ENCODE measurements at places on chromosomes 7 and 10.

- no peak for DNase-seq
Observed at GRCh38 chr7:18895456-18895855, 222.0 kb downstream of the TWIST1 start.

- no peak for DNase-seq
Observed at GRCh38 chr7:226281-226895, 34.0 kb downstream of the FAM20C start.

GRCh38 chr10:92567952-92568600 lies 5.8 kb downstream of the IDE start:
- DNase-seq: peak; percentile 27

GRCh38 chr7:145313551-145313950 lies 477.7 kb upstream of the TPK1 start:
- DNase-seq: no peak

DNA sequence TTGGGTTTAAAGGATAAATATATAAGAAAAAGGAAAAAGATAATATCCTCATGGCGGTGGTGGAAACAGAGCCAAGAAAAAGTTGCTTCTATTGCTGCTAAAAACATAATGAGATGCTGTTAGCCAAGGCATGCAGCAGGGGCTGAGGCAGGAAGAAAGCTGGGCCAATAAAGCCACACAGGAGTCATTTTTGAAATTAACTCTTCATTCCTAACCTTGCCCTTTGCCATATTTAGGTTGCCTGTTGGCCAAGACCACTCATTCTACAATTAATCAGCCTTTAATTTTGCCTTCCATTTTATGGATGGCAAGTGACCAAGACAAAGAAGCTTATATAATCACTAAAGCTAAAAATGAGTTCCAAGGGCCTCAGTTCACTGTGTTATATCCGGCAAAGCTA lies 58.2 kb downstream of the ARMH3 start:
- no peak for DNase-seq

- no peak for DNase-seq
Observed at GRCh38 chr7:123185756-123186155, 14.0 kb downstream of the SLC13A1 start.

DNA sequence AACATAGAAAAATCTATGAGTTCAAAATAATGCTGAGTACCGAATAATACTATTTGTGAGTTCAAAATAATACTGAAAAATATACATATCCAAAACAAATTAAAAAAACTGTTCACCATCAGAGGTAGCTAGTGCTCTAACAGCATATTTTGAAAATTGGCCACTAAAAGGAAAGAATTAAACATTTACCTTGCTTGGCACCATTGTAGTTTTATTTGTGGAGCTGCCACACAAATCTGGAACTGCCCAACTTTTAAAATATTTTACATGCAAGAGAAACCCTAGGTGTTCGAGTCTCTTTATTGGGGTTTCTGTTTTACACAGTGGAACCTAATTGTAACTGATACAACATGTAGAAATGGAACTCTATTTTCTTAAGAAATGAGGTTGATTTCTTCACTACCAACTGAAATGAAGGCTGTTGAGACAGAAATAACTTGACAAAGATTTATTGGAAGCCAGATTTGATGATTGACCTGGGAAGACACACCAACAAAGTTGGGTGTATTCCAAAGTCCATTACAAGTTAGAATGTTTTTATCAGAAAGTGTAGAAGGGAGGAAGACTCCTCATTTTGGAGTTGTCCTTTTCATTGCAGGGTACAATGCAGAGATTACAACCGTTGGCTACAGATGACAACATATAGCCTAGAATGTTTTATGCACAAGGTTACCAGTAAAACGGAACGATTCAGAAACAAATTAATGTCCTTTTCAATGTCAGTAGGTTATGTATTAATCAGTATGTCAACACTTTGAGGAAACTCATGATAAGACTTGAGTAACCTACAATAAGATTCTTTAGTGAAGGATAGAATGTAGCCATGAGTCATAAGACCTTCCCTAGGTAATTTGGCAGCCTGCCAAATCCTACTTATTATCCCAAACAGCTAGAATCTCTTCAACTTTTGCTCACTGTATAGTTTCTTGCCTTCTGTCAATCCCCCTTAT lies 73.8 kb upstream of the PAPSS2 start:
- peak; percentile 8 for DNase-seq

GRCh38 chr7:27586825-27587224 lies 75.9 kb downstream of the HIBADH start:
- DNase-seq: peak; percentile 10

GRCh38 chr10:127405221-127405620 lies 143.9 kb upstream of the NPS start:
- no peak for DNase-seq

DNA sequence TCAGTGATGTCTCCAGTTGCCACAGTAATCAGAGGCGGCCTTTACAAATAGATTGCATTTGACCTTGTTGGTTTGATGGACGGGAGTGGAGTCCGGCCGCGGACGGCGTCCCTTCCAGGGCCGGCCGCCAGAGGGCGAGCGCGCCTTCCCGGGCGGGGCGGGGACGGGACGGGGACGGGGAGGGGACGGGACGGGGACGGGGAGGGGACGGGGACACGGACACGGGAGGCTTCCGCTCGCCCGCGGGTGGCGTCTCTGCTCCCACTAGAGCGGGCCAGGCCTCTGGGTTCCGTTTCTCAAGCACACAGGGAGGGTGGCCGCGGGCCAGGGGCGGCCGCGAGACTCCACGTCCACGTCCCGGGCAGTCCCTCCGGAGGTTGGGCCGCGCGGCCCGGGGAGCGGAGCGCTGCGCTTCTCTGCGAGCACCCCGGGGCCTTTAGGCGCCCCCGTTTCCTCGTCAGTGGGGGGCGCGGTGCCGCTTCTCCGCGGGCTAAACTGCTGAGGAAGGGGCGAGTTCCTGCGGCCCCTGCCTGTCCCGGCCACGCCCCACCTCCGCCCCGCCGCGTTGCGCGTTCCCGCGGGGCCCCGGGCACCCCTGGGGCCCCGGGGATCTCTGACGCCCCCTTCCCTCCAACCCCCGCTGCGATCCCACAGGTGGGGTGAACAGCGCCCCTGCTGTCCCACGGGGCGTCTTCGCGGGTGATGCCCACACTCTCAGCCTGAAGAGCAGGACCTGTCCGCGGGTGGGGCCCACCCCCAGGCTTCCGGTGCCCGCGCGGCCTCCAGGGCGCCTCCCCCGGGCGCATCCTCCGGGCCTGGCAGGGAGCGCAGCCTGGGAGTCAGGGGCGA lies 84.2 kb upstream of the MKI67 start:
- DNase-seq: peak; percentile 33

DNA sequence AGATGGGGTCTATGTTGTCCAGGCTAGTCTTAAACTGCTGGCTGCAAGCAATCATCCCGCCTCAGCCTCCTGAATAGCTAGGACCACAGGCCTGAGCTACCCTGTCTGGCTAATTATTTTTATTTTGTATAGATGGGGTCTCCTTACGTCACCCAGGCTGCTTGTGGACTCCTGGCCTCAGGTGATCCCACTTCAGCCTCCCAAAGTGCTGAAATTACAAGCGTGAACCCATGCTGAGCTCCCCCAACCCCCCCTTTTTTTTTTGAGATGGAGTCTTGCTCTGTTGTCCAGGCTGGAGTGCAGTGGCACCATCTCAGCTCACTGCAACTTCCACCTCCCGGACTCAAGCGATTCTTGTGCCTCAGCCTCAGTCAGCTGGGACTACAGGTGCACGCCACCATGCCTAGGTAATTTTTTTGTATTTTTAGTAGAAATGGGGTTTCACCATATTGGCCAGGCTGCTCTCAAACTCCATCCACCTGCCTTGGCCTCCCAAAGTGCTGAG lies 25.4 kb downstream of the FAM25A start:
- DNase-seq: no peak

DNA sequence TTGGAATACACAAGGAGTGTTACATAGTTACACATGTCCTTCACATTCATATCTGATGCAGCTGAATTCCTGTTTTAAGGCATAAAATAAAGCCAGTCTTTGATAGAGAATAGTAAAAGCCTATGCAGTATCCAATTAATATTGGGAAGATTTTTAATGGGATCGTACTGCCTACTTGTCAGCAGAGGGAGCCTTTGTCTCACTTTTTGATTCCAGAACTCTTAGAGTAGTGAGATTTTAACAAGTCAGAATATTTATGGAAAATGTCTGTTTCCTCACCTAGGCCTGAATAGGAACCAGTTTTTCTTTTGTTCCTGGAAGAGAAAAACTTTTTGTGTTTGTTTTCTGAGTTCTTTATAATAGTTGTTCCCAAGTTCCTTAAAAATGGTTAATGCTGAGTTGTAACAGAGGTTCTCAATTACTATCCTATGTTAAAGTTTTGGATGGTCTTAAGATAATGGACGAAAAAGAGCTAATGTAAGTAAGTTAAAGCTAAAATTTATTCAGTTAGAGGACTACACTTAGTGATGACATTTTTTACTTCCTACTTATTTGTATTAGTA lies 114.0 kb downstream of the BBS9 start:
- peak; percentile 42 for DNase-seq

DNA sequence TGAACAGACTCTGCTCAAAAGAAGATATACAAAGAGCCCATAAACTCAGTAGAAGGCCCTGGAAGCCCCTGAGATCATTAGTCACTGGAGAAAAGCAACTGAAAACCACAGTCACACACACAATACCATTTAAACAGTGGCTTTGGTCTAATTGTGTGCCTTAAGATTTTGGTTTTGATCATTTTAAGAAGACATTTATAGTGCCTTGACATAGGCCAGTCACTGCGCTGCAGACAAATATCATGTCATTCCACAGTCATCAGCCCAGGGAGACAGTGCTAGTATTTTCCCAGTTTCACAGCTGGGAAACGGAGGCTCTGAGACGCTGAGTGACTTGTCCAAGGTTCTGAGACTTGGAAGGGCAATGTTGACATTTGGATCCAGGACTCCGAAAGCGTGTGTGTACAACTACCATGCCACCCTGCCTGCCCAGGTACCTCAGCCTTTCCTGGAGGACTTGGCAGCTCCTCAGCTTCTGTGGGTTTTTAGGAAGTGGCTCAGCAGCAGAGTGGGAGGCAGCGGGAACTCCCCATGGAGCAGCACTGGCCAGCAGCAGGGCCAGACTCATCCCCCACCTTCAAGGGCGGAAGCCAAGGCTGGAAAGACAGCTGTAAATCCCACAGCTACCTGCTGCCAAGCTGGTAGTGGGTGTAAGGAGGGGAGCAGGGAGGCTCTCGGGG lies 173.9 kb downstream of the WDR11 start:
- DNase-seq: no peak

GRCh38 chr7:90459888-90460287 lies 9.6 kb upstream of the PTTG1IP2 start:
- no peak for DNase-seq

GRCh38 chr10:114928818-114929217 lies 9.2 kb upstream of the TRUB1 start:
- no peak for DNase-seq

DNA sequence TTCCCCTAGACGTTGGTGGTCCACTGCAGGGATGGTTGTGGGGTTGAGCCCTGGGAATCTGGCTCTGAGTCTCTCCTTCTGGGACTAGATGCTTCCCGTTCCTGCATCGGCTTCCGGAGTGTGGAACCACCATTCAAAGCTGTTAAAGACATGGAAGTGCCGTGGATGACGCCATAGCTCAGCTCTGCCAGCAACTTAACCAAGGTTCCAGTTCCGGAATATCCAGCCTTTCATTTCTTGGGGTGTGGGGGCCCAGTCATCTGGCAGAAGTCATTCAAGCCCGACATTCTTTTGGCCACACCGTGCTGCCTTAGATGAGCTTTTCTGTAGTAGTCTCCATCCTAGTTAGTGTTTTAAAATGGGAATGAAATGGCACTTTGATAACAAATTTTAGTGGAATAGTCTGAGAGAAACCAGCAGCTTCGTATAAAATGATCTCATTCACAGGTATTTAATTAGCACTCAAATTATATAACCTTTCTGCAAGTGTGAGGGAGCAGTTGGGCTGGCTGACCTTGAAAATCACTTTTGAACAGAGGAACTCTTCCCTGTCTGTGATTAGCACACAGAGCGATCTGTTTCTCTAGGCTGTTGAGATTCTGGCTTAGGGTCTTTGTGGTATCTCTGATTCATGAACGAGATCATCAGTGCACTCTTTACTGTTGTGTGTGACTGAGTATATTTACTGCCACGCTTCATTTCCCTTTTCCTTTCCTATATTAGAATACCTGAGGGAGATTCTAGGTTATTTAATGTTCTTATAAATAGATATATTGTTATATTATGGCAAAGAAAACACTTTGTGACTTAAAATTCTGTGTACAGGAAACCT lies 19.9 kb downstream of the LMTK2 start:
- no peak for DNase-seq

GRCh38 chr10:19745672-19746071 lies 70.6 kb upstream of the PLXDC2 start:
- DNase-seq: no peak

DNA sequence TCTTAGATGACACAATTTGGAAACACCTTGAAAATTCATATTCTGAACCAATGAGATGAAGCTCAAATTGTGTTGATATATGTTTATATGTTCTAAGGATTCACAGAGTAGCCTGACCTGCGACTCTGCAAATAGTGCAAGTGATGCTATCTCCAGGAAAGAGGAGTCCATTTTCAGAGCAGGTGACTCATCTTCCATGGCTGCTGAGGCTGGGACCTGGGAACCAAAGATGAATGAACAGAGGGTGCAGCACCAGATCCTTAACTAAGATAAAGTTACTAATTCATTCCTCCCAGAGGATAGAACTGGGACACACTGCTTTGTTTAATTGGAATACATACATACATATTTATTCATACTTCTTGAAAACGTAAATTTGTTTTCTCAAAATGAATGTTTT lies 240.6 kb upstream of the SEMA3C start:
- DNase-seq: no peak

- no peak for DNase-seq
Observed at GRCh38 chr7:855686-856369, 20.5 kb upstream of the GET4 start.

GRCh38 chr7:20742913-20743312 lies 43.8 kb downstream of the SP8 start:
- DNase-seq: no peak

- DNase-seq: peak; percentile 1
Observed at GRCh38 chr7:24406053-24406788, 122.2 kb downstream of the NPY start.

DNA sequence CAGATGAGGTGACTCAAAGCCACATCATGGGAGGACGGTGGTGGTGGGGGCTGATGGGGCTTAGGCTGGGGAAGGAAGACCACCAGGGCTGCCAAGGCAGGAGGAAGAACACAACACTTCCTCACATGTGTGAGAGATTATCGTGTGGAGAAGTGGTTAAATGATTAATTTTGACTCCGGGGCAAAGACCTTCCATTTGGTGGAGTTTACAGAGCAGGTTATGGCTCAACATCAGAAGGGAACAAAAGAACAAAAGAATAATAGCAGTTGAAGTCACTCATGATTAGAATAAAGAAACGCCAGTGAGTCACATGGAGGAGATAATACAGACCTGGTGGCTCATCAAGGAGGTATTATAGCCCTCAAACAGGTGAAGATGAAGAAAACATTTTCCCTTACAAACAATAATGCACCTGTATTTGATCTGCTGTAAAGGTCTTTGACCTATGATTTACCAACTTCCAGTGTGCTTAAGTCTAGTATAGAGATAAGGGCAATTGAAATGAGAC lies 170.1 kb downstream of the PKD1L1 start:
- DNase-seq: no peak

- DNase-seq: no peak
Observed at GRCh38 chr10:86955501-86956194, 1.8 kb downstream of the MMRN2 start.

- peak; percentile 26 for DNase-seq
Observed at GRCh38 chr7:83882551-83882950, 233.6 kb upstream of the SEMA3E start.

- no peak for DNase-seq
Observed at GRCh38 chr10:114682532-114682931, 24.5 kb upstream of the ABLIM1 start.

GRCh38 chr7:94452239-94452638 lies 57.4 kb upstream of the CASD1 start:
- no peak for DNase-seq

- DNase-seq: no peak
Observed at GRCh38 chr10:110307805-110308204, 3.1 kb upstream of the SMNDC1 start.

All from putamen (tissue), 1 donor.